ENCODE measurements at places on chromosomes 11 and 22.

- no peak for DNase-seq
These were observed 35.9 kb downstream of the KIAA0930 start for GRCh38 chr22:45204819-45205218.

GRCh38 chr11:20293992-20294391 is 69.5 kb upstream of the HTATIP2 start:
- no peak for DNase-seq

DNA sequence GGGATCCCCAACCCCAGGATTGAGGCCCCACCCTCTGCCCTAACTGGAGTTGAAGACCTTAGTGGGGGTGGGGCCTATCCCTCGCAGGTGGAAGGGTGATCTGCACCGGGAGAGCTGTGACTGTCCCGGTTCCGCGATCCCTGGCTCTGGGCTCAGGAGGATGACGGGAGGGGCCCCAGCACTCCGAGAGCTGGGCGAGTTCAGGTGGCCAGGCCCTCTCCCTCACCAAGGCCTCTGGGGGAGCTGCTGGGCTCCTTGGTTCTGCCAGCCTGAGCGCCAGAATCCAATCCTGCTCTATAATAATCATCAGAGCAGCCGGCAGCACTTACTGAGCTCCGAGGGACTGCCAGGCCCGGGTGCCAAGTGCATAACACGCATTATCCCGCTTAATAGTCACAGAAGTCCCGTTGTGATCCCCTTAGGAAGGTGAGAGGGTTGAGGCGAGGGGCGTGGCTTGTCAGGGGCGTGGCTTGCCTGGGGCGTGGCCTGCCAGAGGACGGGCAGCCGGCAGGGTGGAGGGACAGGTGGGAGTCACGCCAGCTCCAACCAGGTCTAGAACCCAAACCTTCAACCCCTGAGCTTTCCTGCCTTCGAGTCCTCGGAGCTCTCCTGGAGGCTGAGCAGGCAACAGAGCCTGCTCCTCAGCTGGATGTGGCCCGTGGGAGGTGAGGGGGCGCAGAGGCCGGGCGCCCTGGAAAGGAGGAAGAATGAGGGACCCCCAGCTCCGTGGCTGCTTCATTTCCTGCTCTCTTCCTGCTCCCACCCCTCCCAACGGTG is 7.3 kb upstream of the SYT7 start:
- peak; percentile 45 for DNase-seq

GRCh38 chr11:65204143-65204542 is 22.4 kb downstream of the CAPN1 start:
- DNase-seq = no peak

GRCh38 chr11:65435981-65436411 is 13.4 kb downstream of the NEAT1 start:
- DNase-seq = no peak

- DNase-seq = no peak
These were observed 39.3 kb upstream of the TP53I11 start for GRCh38 chr11:44989831-44990566.

DNA sequence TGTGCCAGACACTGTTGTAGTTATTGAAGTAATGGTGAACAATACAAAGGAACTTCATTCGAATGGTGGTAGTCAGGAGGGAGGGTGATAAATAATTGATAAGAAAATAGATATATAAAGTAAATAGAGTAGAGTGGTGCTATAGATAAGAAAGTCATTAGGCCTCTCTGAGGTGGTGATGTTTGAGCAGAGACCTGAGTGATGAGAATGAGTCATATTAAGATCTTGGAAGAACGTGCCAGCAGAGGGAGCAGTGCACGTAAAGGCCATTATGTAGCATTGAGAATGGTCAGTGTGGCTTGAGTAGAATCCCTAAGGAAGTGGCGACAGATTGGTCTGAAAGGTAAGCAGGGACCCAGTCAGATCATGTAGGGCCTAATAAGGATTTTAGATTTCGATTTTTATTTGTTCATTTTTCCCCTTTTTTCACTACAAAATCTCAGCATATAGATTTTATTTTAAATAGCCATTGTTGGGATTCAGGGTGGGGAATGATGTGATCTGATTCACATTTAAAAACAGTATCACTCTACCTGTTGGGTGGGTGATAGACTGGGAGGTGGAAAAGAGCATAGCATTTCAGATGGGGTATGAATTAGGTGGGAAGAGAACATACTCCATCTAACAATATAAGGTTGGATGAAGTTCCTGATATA is 44.7 kb downstream of the CCDC90B start:
- no peak for DNase-seq

DNA sequence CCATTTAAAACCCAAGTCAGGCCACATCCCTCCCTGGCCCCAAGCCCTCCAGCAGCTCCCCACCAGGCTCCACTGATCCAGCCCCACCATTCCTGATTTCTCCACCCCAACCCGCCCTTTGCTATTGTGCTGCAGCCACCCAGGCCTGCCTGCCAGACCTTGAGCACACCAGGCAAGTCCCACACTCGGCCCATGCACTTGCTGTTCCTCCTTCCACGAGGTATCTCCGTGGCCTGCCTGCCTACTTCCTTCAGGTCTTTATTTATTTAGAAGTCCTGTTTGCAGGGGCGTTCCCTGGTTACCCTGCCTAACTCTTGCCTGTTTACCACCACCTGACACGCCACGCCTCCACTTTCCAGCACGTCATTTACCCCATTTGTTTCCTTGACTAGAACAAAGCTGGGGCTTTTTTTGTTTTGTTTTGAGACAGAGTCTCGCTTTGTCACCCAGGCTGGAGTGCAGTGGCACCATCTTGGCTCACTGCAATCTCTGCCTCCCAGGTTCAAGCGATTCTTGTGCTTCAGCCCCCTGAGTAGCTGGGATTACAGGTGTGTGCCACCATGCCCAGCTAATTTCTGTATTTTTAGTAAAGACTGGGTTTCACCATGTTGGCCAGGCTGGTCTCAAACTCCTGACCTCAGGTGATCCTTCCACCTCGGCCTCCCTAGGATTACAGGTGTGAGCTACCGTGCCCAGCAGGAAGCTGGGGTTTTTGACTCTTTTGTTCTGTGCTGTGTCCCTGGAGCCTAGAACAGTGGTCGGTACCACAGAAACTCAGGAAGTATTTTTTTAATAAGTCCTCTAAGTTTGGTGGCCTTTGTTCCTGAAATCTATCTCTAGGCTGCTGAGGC is 6.7 kb downstream of the CENPM start:
- peak; percentile 93 for DNase-seq

DNA sequence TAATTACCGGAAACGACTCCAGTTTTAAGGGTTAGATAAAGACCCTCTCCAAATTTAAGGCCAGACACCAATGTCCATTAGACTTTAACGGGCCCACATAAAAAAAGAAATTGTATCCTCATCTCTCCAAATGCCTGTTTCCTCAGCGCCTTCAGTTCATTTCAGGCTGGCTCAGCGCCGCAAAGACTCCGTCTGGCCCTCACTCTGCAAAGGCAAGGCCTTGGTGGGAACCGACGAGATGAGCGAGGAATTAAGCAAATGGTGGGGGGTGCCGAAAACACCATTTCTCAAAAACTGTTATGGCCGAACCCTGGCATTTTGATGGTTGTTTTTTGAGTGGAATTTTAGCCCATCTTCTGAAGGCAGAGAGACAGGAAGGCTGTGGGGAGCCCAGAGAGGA is 15.7 kb downstream of the MN1 start:
- DNase-seq = no peak

DNA sequence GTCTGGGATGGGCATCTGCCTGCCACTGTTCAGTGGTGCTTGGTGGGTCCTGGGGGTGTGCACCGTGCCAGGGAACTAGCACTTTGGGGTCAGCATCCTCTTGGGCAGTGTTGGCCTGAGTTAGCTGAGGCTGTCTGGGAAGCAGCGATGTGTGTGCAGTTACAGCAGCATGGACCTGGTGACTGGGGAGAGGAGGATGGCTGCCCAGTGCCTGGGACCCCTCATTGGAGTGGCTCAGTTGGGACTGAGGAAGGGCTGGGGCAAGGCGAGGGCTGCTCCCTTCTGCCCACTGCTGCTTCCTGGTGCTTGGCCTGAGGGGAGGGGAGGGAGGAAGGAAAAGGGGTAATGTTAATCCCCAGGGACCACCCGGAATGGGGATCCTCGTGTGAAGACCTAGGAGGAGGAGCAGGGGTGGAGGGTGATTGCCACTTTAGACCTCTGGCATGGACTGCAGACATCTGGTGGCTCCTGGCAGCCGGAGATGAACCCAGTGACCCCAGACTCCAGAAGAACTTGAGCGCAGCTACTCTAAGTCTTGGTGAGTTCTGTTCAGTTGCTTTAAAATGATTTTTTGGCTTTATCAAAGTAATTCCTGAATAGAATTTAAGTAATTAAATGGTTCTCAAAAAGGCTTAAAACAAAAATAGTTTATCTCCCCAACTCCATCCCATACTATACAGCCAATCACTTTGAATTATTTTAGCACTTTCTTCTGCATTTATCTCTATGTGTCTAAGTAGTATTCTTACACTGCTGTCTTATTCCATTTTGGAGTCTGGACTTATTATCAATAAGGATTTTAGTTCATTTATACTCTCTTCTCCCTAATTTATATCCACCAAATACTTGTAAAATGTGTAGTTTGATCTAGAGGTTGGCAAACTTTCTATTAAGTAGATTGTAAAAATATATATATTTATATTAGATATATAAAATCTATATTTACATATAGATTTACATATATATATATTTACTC is 15.4 kb upstream of the TMEM191C start:
- DNase-seq = no peak

DNA sequence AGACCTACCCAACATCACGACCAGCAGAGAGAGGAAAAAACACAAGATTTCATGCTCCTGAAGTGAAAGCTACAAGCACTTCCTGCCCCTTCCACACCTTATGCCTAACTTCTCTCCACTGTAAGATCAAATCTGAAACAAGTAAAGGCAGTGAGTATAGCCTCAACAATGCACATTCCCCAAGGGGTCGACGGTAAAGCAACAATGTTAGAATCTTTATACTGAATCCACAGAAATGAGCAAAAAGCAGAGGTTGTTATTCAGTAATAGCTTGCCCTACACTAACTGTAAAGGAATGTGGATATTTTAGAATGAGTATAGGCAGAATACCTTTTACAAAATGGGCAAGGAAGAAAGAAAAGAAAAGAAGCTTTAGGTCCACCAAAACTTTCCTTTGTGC is 15.6 kb downstream of the ARFGAP3 start:
- no peak for DNase-seq

- no peak for DNase-seq
These were observed 458.4 kb downstream of the MIAT start for GRCh38 chr22:27115816-27116256.

GRCh38 chr11:66886671-66887221 is 29.9 kb downstream of the LRFN4 start:
- no peak for DNase-seq

DNA sequence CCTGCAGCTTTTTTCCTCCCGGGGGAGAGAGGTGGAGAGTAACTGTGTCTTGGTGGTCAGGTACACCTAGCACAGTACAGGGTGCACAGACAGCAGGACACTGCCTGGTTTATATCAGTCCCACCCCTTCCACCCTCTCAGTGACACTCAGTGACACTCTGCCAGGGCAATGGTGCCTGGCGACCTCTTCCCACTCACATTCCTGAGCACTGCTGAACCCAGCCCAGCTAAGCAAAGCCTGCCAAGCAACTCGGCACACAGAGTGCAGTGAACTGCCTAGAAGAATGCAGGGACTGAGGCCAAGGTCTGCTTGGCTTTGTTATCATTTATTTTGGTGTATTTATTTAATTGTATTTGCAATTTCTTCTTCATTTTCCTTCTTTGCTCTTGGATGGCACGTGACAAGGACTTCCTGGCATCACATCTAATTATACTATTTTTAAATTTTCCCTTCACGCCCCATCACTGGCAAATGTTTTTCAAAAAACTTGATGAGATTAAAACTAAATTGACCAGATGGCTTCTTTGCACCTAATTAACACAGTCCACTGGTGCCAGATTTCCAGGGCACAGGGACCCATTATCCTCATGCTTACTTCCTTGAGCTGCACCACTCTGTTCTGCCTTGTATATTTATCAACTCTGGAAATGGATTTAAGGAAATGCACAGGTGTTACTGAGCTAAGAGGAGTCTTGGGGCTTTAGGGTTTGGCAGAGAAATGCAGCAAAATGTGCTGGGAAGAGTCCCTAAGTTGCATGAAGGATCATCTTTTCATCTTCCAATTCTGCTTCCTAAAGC is 205.6 kb downstream of the ADAMTS15 start:
- DNase-seq = no peak

GRCh38 chr22:41836551-41836950 is 3.6 kb downstream of the SREBF2 start:
- DNase-seq = no peak

DNA sequence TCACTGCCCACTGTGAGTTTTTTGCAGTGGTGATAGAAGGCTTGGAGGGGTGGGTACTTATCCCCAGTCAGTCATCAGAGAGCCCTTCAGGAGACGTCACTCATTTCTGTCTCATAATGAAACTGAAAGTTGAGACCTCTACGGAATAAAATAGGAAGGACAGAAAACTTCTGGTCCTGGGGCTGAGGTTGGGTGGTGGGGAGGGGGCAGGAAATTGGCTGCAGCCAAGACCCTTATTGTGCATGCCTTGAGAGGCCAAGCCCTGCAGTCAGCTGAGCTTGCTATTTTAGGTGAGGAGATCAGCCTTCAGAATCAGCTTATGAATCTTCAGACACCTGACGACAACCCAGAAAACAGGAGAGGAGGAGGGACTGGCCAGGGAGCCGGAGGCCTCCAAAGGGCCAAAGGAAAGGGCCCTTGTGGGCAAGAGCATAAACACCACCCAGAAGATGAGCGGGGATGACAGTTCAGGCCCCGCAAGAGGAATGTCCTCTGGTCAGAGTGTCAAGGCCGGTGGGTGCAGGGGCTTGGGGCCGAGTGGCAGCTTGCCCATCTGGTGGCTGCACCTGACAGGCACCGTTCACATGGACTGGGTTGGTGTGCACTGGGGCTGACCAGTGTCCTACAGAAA is 17.9 kb upstream of the ADA2 start:
- DNase-seq = no peak

- no peak for DNase-seq
These were observed at the start of gene THY1 for GRCh38 chr11:119422809-119423508. THY1 (minus strand) TSS chr11:119423172; CDS start chr11:119420905, 2,267 bp downstream.

DNA sequence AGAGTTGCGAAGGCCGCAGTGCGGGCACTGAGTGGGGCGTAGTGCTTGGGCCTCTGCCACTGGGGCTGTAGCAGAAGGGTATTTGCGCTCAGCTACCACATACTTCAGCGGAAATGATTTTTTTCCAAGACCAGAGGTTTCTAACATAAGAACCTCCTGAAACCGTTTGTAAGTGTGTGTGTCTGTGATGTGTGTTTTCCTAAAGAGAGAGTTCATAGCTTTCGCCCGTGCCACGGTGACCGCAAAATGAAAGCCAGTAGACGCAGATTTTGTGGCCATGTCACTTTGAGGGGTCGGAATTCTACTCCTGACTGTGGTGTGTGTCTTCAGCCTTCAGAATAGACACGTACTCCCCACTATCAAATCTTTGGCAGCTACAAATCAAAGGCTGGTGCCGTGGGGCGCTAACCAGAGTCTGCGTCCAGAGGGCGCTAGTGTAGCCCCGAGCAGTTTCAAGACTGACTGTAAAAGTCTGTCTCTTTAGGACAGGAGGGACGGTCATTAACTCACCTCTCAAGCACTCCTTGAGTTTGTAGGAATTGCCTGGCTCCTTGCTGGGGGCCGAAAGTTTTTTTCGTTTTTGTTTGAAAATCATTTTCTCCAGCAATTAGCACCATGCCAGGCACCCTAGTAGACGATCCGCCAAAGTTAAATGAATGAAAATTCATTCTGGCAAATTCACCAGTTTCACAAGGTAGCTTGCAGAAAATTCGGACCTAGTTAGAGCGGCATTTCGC is 2.5 kb upstream of the CALCA start:
- DNase-seq = peak; percentile 28

All from stimulated activated CD8-positive, alpha-beta memory T cell treated with anti-CD3 and anti-CD28 coated beads, Interleukin-15, amount 100 ng/mL, for 1 hour (primary cell).